ENCODE measurements at places on chromosomes 12 and 14. TPM values are rescaled to one million over a fixed set of nuclear protein-coding genes. Genes with fewer than 3 reads are reported as not detected.
A peak's percentile ranks its signal among the peaks of the same experiment; 100 is the strongest.

Gene RPS6KA5
- total RNA-seq: 10.5 TPM

DNA sequence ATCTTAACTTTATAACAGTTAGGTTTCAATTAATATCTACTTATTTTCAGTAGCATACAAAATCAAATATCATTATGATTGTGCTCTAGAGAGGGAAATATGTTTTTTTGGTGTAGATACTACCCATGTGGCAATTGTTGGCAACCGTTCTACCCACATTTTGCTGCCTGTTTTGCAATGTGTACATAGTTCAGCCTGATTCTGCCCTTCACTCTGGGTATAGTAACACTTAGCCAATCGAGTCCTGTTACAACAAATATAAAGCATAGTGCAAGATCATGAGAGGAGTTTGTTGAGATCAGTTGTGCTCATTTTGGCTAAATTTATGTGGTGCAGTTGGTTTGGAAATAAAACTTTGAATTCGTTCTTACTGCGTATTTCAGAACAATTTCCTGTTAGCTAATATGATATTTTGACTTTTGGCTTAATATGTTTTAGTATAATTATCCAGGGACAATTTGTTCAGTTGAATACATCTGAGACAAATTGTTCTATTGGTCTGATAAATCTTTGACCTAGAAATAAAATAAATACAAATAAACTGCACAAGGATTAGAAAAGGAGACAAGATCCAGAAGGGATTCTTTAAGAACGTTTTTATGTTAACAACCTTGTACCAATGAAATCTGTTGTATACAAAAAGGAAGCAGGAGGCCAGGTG lies 76.9 kb downstream of the ATF7IP start:
- peaks cover 10% of the 10 kb centered on the region for H3K4me1 ChIP-seq
- no peak for DNase-seq
- H3K27me3 ChIP-seq: no peaks in the 10 kb centered on the region
- peaks cover 46% of the 10 kb centered on the region for H3K36me3 ChIP-seq
- peak overlapping the region; percentile 79 for H3K27ac ChIP-seq

Gene CABP1
- total RNA-seq: not detected

GRCh38 chr12:102379346-102380162 lies 100.8 kb downstream of the IGF1 start:
- no peaks in the 10 kb centered on the region for H3K36me3 ChIP-seq
- no peaks in the 10 kb centered on the region for H3K27me3 ChIP-seq
- no peak overlapping the region for H3K27ac ChIP-seq
- no peaks in the 10 kb centered on the region for H3K4me1 ChIP-seq
- no peak for DNase-seq
- H3K4me3 ChIP-seq: no peak overlapping the region

DNA sequence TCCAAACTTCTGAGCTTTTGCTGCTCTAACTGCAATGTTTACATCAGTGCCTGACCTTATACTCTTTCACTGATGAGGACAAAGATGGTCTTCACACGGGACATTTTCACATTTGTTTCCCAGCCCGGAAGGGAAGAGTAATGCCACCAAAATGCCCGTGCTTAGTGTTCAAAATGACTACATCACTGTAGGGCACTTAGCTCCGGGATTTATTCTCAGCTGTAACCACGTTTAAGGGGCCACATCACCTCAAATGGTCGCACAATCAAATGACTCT lies 2.9 kb downstream of the GSG1 start:
- DNase-seq: no peak
- H3K4me1 ChIP-seq: peaks cover 64% of the 10 kb centered on the region
- no peaks in the 10 kb centered on the region for H3K36me3 ChIP-seq
- H3K27me3 ChIP-seq: no peaks in the 10 kb centered on the region

DNA sequence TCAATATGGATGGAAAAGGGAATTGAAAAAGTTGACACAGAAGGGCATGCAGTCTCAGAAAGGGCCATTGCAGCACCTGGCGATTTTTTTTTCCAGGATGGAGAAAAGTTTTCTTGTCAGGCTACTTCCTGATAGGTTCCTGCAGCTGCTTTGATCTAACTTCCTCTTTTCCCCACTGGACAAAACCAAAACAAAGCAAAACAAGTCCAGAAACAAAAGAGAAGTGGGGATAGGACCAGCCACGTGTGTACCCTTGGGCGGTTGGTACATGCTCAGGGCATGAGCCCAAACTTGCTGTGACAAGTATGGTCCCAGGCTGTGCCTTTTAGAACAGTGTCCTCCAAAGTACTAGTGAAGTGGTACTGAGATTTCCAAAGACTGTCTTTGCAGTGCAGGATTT lies 89.8 kb downstream of the CHST11 start:
- no peak overlapping the region for H3K4me3 ChIP-seq
- no peak overlapping the region for H3K27ac ChIP-seq
- H3K4me1 ChIP-seq: peaks cover 12% of the 10 kb centered on the region
- H3K27me3 ChIP-seq: no peaks in the 10 kb centered on the region

DNA sequence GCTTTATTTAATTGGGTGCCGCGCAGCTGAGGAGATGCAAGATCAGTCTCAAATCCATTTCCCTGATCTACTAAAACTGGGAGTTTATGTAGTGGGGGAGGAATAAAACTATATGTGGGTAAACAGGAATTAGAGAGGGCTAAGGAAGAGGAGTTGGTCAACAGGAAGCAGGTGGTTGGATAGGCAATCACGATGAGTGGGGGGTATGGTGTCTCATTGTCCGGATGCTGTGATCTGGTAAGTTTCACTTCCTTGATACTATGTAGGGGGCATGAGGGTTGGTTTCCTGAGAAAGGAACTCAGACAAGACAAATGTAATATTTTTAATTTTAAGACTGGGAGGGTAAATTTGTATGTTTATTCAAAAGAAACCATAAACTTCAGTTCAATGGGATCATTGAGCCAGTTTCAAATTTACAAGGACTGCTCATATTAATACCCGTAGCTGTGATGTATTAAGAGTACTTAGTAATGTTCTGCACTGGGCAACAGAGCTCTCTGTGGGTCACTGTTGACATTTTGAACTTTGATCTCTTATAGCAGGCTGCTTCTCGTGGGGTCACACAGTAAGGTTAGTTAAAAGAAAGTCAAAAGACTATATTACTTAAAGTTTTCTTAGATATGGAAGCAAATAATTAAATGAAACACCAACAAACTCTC lies 786.2 kb upstream of the FBXO33 start:
- H3K27me3 ChIP-seq: no peaks in the 10 kb centered on the region
- H3K36me3 ChIP-seq: no peaks in the 10 kb centered on the region
- no peak for DNase-seq
- H3K4me1 ChIP-seq: no peaks in the 10 kb centered on the region

- H3K27me3 ChIP-seq: no peaks in the 10 kb centered on the region
- no peaks in the 10 kb centered on the region for H3K36me3 ChIP-seq
- H3K4me1 ChIP-seq: peaks cover 5% of the 10 kb centered on the region
- no peak overlapping the region for H3K4me3 ChIP-seq
Observed at GRCh38 chr12:68899251-68899771, 33.7 kb downstream of the CPM start.

Gene SLC17A8
- 0.81 TPM for total RNA-seq

Gene GARIN6
- total RNA-seq: not detected

- peaks cover 33% of the 10 kb centered on the region for H3K4me1 ChIP-seq
- DNase-seq: peak; percentile 63
- H3K4me3 ChIP-seq: peak overlapping the region; percentile 65
- H3K27me3 ChIP-seq: no peaks in the 10 kb centered on the region
- H3K27ac ChIP-seq: peak overlapping the region; percentile 82
- H3K36me3 ChIP-seq: peaks cover 31% of the 10 kb centered on the region
Observed at GRCh38 chr12:53078425-53079225, 565 bp downstream of the SPRYD3 start.

DNA sequence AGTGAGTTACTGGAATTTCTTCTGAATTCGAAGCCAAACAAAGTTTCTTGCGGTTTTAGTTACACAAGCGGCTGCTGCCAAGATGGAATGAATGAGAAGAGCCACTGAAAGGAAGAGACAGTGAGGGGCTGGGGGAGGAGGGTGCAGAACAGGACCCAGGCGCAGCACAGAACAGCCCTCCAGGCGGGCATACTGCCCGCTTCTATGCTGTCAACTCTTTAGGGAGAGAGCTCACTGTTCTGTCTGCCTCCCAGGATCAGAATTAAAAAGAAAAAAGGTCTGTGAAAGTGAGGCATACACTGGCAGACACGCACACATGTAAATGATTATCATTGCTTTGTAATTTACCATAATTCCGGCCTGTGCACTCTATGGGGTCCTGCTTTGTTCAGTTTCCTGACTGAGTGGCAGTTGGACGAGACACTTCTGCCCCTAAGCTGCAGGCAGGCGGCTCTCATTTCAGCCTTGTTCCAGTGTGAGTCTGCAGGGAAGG lies 231.6 kb downstream of the CACNA1C start:
- H3K27ac ChIP-seq: peak overlapping the region; percentile 49
- H3K27me3 ChIP-seq: no peaks in the 10 kb centered on the region
- no peak for DNase-seq
- no peaks in the 10 kb centered on the region for H3K36me3 ChIP-seq
- peaks cover 46% of the 10 kb centered on the region for H3K4me1 ChIP-seq

- no peak for DNase-seq
- H3K36me3 ChIP-seq: peaks cover 70% of the 10 kb centered on the region
- no peak overlapping the region for H3K27ac ChIP-seq
- H3K4me1 ChIP-seq: no peaks in the 10 kb centered on the region
- H3K27me3 ChIP-seq: no peaks in the 10 kb centered on the region
Observed at GRCh38 chr12:56213878-56214277, 7.8 kb downstream of the RNF41 start.

DNA sequence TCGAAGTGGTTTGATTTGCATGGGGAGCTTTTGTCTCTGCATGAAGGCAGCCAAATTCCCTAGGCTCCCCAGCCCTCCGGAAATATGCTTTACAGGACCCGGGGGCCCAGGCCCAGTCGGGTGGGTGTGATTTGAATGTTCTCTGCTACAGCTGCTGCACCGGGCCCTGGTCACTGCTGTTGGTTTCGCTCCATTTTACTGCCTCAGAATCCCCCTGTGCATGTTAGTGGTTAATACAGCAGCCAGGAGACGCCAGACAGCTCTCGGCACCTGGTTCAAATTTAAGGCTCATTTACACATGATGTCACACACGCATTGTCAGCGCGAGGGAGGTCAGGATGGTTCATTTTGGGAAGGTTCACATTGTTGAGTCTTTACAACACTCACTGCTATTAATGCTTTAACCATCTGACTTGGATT lies 99.6 kb downstream of the SLC38A6 start:
- H3K4me3 ChIP-seq: no peak overlapping the region
- H3K4me1 ChIP-seq: peaks cover 2% of the 10 kb centered on the region
- no peaks in the 10 kb centered on the region for H3K27me3 ChIP-seq
- H3K27ac ChIP-seq: no peak overlapping the region
- no peaks in the 10 kb centered on the region for H3K36me3 ChIP-seq
